Thymus (tissue), 14 donors: ENCODE measurements at places on chromosomes 11 and 22. TPM values are rescaled to one million over a fixed set of nuclear protein-coding genes. Genes with fewer than 3 reads are reported as not detected.
A peak's percentile ranks its signal among the peaks of the same experiment; 100 is the strongest.

DNA sequence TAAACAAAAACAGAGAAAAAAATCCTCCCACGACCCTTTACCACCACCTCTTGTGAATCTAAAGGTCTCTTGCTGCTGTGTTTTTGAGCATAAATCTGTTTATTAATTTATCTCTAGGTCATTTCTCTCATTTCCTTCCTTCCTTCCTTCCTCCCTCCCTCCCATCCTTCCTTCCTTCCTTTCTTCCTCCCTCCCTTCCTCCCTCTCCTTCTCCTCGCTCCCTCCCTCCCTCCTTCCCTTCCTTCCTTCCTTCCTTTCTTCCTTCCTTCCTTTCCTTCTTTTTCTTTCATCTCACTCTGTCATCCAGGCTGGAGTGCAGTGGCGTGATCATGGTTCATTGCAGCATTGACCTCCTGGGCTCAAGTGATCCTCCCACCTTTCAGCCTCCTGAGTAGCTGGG is 13.5 kb upstream of the APOBEC3A start:
- H3K4me3 ChIP-seq = no peak overlapping the region
- H3K27me3 ChIP-seq = peaks cover 48% of the 10 kb centered on the region
- no peak for DNase-seq
- peaks cover 4% of the 10 kb centered on the region for H3K4me1 ChIP-seq
- H3K27ac ChIP-seq = no peak overlapping the region

DNA sequence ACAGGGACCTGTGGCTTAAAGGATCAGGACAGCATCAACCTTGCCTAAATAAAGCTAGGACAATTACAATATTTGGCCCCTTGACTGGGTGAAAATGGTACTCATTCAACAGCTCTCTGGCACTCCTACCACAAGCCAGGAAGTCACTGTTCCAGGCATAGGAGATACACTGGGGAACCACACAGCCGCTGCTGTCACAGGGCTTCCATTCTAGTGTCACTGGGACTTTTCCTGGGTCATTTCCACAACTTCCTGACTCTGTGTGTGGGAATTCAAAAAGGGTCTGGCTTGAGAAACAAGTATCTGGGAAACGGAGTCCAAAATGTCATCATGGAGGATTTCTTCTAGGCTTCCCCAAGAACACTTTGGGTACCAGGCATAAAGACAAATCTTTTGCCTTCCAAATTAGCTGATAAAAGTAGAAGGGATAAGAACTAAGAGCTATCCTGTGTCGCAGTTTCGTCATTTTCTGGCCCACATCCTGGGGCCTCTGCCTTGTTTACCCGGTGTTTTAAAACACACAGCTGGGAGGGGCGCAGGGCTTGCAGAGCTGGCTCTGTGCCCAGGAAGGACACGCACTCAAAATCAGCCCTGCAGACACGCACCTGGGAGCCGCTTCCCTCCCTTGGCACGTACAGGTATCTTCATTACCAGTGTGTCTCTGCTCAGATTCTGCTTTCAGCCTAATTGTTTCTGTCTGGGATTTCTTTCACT is 38.0 kb downstream of the TMEM45B start:
- no peak overlapping the region for H3K4me3 ChIP-seq
- no peaks in the 10 kb centered on the region for H3K36me3 ChIP-seq
- H3K27ac ChIP-seq = peak overlapping the region; percentile 26
- H3K4me1 ChIP-seq = peaks cover 9% of the 10 kb centered on the region

DNA sequence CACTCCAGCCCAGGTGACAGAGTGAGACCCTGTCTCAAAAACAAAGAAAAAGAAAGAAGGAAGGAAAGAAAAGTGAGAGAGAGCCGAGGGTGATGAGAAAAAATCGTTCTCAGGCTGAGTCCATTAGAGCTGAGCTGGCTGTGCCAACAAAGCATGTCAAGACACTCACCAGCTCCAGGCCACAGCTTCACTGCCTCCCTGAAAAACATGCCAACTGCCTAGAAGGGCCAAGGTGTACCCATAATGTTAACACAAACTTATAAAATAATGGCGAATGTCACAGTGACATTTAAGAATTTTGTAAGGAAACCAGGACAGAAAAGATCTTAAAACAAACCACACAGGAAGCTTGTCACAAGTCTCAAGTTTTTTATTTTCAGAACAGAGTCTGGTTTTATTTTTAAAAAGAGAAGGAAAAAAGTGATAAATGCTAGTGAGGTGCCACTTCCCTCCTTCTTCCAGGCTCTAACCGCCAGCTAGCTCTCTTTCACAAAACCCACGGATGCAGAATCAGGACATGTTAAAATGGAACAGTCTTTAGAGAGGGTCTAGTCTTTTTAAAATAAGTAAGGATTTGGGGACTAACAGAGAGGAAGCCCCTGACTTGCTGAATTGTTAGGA is 5.1 kb downstream of the TMEM121B start:
- no peak for DNase-seq
- H3K36me3 ChIP-seq = peaks cover 4% of the 10 kb centered on the region
- H3K27me3 ChIP-seq = peaks cover 23% of the 10 kb centered on the region
- H3K27ac ChIP-seq = no peak overlapping the region
- peaks cover 41% of the 10 kb centered on the region for H3K4me1 ChIP-seq

GRCh38 chr11:44950625-44951476 is at the start of gene TP53I11:
TP53I11 (minus strand) TSS chr11:44950883; CDS start chr11:44938335, 12,548 bp downstream.
- H3K4me3 ChIP-seq = peak within 1 kb of the TSS; percentile 65
- DNase-seq = no peak

- H3K4me3 ChIP-seq = no peak overlapping the region
- DNase-seq = no peak
- peaks cover 2% of the 10 kb centered on the region for H3K27me3 ChIP-seq
- no peaks in the 10 kb centered on the region for H3K4me1 ChIP-seq
- H3K36me3 ChIP-seq = no peaks in the 10 kb centered on the region
- H3K27ac ChIP-seq = no peak overlapping the region
Measured at GRCh38 chr11:116167706-116168458, 604.9 kb downstream of the BUD13 start.

- H3K27ac ChIP-seq = no peak overlapping the region
- peaks cover 15% of the 10 kb centered on the region for H3K36me3 ChIP-seq
- H3K4me1 ChIP-seq = no peaks in the 10 kb centered on the region
- H3K27me3 ChIP-seq = no peaks in the 10 kb centered on the region
- no peak for DNase-seq
- H3K4me3 ChIP-seq = no peak overlapping the region
Measured at GRCh38 chr11:45815747-45816146, 10.8 kb downstream of the SLC35C1 start.

DNA sequence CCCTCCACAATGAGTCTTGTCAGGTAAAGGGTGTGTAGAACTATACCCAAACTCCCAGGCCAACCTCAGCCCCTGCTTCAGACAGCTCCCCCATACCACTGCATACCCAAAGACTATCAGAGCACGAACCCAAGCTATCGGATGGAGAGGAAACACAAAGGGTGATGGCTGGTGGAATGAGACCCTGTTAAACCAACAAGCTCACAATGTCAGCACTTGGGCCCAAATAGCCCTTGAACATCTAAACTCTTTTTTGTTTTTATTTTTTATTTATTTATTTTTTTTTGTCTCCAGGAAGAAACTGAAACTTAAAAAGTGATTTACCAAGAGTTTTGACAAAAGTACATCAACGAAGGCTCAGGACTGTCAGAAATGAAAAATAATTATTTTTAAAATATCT is 10.6 kb downstream of the DGCR2 start:
- H3K27ac ChIP-seq = no peak overlapping the region
- H3K36me3 ChIP-seq = peaks cover 11% of the 10 kb centered on the region
- peaks cover 35% of the 10 kb centered on the region for H3K4me1 ChIP-seq
- DNase-seq = no peak

DNA sequence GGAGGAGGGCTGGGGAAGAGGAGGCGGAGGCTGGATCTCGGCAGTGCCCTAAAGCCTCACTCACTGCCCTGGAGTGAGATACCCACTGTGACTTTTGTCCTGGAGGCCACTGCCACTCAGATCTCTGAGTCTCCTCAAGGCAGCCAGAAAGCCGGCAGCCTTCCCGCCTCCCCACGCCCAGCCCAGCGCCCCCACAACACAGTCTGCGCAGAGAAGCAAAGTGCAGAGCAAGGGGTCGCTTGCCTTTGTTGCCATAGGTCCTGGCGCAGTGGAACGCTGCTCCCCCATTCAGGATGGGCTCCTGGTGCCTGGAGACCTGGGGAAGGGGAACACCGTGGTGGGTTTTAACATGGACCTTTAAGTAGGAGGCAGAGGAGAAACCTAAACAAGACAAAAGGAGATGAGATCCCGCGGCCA is 17.6 kb downstream of the PATZ1 start:
- no peaks in the 10 kb centered on the region for H3K27me3 ChIP-seq
- H3K4me3 ChIP-seq = no peak overlapping the region
- H3K27ac ChIP-seq = no peak overlapping the region
- H3K4me1 ChIP-seq = peaks cover 4% of the 10 kb centered on the region
- peaks cover 84% of the 10 kb centered on the region for H3K36me3 ChIP-seq
- DNase-seq = no peak

FXYD2 gene
- total RNA-seq = 78.9 TPM

MICAL3 gene
- 2.7 TPM for total RNA-seq

OR56A1 gene
- not detected for total RNA-seq
